AG04449 (cell line): ENCODE measurements at places on chromosomes 16 and 17.

DNA sequence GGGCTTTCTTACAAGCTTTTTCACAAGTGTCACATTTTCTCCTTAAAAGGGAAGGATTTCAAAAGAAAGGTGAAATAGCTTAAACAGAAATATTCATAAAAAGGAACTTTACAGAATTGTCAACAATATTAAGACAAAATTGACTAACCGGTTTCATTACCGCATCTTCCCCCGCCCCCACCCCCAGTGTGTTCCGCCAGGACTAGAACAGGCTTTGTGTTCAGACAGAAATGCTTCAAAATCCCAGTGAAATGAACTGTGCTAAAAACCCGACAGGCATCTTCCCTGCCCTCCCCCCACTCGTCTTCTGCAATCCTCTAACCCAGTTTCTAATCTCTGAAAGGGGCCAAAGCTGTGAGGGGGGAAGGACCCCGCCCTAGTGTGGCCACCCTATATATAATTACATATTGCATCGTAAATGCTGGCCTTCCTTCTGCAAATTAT, 990 bp upstream of the ROGDI start:
- no peak for DNase-seq

- no peak for DNase-seq
Observed at GRCh38 chr17:71922439-71922838, 198.4 kb upstream of the SOX9 start.

DNA sequence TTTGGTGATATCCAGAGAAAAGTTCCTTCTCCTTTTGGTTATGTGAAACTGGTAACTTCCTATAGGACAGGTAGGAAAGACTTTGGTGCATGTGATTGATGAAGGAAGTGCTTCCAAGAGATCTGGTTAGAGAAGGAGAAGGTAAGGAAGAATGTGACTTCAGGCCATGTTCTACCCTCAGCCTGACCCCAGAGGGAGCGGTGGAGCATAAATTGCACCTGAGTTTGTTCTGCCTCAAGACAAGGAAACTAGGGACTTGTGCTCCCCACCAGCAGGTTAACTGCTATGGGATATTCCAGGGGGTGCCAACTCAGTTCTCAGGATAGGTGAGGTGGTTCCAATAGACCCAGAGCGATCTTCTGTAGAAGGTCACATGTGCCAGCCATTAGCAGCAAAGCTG, 299.3 kb upstream of the XYLT1 start:
- no peak for DNase-seq

DNA sequence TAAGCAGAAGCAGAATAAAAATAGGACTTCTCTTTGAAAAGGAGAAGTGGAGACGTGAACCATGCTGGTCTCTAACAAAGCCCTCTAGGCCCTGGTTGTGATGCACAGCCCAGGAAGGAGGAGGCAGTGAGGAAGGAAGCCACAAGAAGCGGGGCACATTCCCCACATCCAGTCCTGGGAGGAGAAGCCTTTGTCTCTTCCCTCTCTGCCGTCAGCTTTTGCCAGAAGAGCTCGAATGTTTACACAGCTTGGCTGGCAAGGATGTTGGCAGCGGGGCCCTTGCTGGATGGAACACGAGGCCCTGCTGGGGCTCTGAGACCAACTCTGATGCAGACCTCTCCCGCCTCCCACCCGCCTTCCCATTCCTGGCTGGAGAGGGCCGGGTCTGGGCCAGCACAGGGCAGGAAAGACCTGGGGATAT, 91.3 kb downstream of the MAF start:
- no peak for DNase-seq

DNA sequence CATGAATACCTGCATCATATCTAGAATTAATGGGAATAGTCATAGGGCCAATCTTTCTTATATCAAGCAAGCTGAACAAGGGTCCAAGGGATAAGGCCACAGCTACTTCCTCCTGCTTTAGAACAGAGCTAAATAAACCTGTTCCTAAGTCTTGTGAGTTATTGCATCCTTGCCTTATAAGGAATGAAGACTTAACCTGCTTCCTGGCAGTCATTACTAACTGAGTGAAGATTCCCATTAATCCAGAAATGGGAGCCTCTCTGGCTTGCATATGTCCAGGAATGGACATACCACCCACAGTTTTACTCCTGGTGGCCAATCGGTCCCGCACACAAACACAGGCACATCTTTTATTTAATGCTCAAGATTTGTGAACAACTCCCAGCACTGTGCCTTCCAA, 35.9 kb upstream of the SKAP1 start:
- no peak for DNase-seq

- DNase-seq, result no peak
Observed at GRCh38 chr16:28974007-28974436, 556 bp upstream of the SPNS1 start.

- DNase-seq, result no peak
Observed at GRCh38 chr17:40089077-40089895, 11.1 kb downstream of the NR1D1 start.

GRCh38 chr17:28612531-28612930, 1.5 kb downstream of the RSKR start:
- no peak for DNase-seq

DNA sequence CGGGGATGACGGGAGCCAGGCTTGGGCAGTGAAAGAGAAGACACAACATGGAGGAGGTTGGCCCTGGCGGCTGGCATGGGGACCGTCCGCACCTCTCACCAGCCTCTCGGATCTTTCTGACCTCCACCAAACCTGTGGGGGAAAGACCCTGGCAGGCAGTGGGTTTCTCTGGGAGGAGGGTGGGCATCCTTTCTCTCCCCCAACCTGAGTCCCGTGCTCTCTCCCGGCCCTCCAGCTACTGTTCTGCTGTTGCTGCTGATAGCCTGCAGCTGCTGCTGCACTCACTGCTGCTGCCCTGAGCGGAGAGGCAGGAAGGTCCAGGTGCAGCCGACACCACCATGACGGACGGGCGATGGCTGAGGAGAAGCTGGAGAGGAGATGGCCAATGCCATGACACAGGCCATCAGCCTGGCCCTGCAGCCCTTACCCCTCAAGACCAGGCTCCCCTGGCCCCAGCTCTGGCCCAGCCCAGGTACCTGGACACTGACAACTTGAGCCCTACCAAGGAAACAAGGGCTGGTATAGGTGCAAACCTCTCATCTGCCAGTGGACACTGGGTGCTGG, 7.4 kb downstream of the SMIM5 start:
- no peak for DNase-seq

DNA sequence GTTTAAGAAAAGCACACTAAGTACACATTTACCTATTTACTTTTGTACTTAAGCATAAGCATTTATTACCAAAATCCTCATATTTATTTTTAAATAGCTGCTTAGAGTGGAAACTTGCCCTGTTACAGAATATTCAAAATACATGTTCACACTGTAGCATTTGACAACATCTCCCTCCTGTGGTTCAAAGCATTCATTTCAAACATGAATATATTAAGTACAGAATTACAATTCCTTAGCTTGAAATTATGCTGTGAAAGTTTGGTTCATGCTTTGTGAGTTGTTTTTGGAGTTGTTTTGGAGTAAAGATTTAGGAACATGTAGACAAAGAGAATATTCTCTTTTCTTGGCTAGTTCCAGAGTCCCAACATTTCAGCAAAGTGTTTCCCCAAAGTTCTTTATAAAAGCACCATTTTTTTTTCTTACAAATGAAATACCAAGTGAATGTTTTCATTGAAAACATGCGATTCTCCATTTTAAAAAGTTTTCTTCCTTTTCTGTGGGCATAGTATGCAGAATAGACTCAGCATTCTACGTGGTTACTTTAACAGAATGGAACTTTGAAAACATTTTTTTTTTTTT, 33.2 kb downstream of the TUBD1 start:
- DNase-seq, result no peak

- no peak for DNase-seq
Observed at GRCh38 chr16:70650216-70650615, 3.9 kb downstream of the IL34 start.

DNA sequence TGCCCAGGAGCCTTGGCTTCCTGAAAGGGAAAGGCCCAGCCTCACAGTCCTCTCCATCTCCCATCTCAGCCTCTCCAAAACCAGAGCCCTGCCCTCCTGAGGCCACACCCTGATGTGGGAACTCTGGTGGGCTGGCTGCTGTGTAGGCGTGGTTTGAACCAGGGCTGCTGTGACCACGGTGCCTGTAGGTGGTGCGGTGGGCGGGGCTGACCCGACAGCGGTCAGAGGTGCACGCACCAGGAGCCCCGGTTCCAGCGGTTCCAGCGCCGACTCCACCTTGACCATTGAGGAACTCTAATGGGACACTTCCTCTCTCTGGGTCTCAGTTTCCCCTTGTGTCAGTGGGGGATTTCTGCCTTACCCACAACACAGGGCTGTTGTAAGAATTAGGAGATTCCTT, 2.4 kb downstream of the RAP1GAP2 start:
- no peak for DNase-seq

- peak; percentile 37 for DNase-seq
Observed at GRCh38 chr16:67884684-67885083, at the start of gene NRN1L. Gene NRN1L (plus strand): TSS chr16:67884885. CDS start chr16:67884904, 19 bp downstream.

- DNase-seq, result no peak
Observed at GRCh38 chr17:64382061-64382583, 8.5 kb downstream of the PECAM1 start.

DNA sequence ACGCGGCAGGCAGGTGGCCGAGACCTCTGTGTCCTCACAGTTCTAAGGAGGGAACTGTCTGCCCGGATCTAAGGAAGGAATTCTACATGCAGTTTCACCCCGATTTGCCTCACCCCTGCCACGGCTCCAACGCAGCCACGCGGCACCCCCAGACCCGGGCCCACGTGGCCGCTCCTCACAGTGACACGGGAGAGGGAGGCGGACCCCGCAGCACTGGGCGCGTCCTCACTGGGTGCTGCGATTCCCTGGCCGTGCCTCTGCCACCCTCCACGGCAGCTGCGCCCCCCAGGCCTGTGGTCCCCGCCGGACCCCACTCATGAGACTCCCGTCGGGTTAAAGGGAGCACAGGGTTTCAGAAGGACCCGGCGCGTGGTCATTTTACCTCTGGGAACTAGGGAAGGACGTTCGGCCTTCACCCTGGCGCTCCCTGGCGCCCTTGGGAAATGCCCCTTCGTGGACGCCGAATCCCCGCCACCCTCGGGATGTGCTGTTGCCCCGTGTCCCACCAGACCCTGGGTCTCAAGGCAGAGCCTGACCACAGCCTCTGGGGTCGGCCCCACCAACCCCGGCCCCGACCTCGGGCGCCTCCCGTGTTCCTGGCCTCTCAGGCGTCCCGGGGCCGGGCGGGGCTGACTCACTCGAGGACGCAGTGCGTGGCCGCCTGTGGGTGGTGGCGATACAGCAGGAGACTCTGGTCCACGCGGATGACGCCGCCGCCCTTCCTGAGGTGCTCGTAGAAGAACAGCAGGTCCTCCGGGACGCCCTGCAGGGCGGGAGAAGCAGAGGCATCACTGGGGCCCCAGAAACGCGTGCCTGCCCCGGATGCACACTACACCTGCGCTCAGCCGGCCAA, 118.8 kb upstream of the METRNL start:
- no peak for DNase-seq

- DNase-seq, result no peak
Observed at GRCh38 chr16:10265770-10266615, 83.8 kb upstream of the GRIN2A start.

DNA sequence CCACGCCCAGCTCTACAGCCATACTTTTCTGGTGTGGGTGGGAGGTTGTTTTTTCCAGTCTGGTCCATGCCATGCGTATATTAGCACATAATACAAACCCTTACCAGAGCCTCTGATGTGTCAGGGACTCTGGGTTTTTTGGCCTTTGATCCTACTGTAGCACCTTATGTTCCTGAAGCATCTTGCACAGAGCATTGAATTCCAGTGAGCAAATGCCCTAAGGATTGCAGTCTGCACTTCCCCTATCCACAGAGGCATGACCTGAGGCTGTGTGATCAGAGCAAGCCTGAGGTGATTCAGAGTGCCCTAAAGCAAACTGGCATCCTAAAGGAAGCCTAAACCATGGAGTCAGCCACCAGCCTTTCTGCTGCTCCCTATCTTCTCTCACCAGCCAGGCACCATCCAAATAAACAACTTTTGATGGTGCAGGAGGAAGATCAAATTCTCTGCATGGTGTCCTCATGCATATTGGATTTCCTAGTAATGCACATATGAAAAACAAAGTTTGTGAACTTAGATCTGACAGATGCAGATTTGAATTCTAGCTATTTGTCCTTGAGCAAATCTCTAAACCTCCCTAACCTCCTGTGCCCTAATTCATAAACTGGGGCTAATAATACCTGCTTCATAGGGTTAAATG, 41.2 kb upstream of the HAS3 start:
- no peak for DNase-seq

DNA sequence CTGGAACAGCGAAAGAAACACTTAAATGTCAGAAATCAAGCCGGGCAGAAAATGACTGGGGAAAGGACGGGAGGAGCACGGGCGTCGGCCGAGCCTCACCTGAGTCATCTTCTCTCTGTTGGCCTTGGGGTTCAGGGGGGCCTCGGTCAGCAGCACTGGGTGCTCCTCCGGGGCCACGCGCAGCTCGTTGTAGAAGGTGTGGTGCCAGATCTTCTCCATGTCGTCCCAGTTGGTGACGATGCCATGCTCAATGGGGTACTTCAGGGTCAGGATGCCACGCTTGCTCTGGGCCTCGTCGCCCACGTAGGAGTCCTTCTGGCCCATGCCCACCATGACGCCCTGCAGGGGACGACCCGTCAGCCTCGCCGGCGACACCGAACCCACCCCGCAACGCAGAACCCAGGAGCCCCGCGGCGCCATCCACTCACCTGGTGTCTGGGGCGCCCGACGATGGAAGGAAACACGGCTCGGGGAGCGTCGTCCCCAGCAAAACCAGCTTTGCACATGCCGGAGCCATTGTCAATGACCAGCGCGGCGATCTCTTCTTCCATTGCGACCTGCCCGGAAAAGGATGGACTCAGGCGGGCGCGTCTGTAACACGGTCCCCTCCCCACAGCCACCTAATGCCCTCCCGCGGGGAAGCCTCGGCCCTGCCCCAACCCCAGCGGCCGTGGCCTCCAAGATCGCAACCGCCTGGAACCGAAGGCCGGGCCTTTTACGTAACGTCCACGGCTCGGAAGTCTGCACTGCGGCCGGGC, 616 bp downstream of the ACTG1 start:
- DNase-seq, result no peak

DNA sequence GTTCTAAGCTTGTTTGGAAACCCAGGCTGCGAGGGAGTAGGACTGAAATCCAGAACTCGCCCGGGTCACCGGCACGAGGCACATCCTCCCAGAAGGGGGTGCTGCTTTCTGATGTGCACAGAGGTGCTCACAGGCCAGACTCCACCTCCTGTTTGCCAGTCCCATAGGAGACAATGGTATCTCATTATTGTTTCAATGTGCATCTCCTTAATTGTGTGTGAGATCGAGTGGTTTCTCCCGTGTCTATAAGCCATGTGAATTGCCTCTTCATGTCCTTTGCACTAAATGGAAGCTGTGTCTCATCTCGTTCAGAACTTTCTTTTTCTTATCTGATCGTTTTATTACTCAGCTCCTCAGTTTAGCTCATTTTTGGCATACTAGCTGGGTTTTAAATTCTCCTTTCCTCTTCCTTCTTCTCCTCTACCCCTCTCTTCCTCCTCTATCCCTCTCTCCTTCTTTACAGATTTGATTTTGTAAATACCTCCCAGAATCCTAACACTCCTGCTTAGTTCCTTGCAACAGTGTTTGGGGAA, 32.1 kb upstream of the PRKCB start:
- no peak for DNase-seq

DNA sequence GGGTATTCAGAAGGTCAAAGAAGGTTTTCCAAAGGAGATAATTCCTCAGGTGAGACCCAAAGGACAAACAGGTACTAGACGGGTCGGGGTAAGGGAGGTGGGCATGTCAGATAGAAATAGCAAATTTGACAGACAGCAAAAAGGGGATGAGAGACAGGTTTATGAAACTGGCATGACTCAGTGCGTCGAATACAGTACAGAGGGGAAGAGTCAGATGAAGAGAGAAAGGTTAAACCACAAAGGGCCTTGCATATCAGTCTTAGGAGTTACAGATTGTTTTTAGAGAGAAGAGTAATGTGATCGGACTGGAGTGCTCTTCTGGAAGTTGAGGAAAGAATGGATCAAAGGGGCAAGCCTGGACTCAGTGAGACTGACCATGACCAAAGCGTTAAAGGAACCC, 88.4 kb downstream of the ZZEF1 start:
- no peak for DNase-seq
